Naive thymus-derived CD8-positive, alpha-beta T cell (primary cell): ENCODE measurements at places on chromosomes 16 and 17. TPM values are rescaled to one million over a fixed set of nuclear protein-coding genes. Genes with fewer than 3 reads are reported as not detected.

GRCh38 chr17:39579318-39580081, 28.2 kb downstream of the NEUROD2 start:
- no peak overlapping the region for H3K27ac ChIP-seq
- H3K4me3 ChIP-seq = no peak overlapping the region
- peaks cover 5% of the 10 kb centered on the region for H3K36me3 ChIP-seq
- DNase-seq = no peak
- H3K27me3 ChIP-seq = peaks cover 9% of the 10 kb centered on the region
- H3K4me1 ChIP-seq = no peaks in the 10 kb centered on the region

DNA sequence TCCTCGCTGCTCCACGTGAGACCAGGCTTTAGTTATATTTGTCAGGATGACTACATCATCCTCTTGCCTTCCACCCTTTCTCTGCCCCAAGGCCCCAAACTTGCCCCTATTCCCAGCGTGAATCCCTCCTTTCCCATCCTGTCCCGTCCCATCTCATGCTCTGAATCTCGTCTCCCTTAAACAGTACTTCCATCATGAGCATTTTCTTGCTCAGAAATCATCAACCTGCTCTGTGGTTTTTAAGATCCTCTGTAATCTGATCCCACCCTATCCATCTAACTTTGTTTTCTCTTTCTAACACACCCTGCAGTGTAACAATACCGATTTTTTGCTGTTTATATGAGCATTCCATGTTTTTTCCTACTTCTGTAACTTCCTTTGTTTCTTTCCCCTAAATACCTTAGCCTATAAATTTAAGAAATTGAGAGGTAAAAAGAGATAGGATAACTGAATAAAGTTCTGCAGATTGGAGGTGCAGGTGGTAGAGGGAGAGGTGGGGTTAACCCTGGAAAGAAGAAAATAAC, 39.7 kb downstream of the MRTFB start:
- H3K27ac ChIP-seq = peak overlapping the region; percentile 1
- no peaks in the 10 kb centered on the region for H3K27me3 ChIP-seq
- H3K36me3 ChIP-seq = no peaks in the 10 kb centered on the region
- peaks cover 66% of the 10 kb centered on the region for H3K4me1 ChIP-seq

DNA sequence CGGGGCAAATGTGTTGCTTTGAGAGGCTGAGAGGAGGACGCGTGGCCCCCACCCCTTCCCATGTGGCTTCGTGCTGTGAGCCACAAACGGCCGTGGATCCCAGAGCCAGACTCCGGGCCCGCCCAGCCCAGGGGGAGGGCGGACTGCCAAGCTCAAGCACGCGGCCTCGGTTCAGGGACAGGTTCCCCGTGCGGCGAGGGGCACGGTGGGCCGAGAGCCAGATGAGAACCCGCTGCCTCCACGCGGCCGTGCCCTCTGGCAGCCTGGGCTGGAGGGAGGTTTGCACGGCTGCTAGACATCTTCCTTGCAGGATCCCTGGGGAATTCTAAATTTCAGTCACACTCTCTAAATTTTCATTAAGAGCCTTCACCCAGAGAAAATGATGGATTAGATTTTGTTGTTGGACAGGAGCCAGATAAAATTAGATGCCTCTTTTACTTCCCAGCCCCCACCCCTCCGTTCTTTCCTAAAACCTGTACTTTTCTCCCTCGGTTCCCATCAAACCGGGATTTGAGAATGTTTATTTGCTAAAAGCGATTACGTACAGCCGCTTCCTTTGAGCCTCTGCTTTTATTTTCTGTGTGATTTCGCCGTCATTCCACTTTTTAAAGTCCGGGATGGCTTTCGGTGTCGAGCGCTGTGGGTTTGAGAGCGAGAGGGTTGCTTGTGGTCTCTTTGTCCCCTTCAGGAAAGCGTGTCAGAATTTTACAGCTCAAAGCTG, 25.0 kb upstream of the GNG13 start:
- no peaks in the 10 kb centered on the region for H3K4me1 ChIP-seq
- H3K4me3 ChIP-seq = no peak overlapping the region
- DNase-seq = no peak
- H3K27me3 ChIP-seq = peaks cover 8% of the 10 kb centered on the region

GRCh38 chr17:41392278-41392677, 5.1 kb downstream of the KRT31 start:
- H3K27me3 ChIP-seq = peaks cover 2% of the 10 kb centered on the region
- H3K27ac ChIP-seq = no peak overlapping the region
- no peak for DNase-seq
- no peaks in the 10 kb centered on the region for H3K4me1 ChIP-seq
- H3K36me3 ChIP-seq = peaks cover 6% of the 10 kb centered on the region

DNA sequence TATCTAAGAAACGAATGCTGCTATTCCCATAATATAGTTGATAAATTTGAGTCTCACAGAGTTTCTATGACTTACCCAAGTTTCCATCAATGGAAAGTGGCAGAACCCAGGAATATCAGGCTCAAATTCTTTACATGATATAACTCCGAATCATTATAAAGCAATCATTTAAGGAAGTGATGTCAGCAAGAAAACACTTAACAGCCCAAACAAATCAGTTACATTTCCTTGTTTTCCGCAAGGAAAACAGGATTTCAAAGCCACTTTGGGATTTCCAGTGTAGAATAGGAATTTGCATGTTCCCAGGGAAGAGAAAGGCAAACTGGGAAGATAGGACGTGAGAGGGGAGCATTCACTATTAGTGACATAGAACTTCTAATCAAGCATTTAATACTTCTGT, 311.4 kb upstream of the GOT2 start:
- H3K4me1 ChIP-seq = no peaks in the 10 kb centered on the region
- no peak overlapping the region for H3K4me3 ChIP-seq
- no peaks in the 10 kb centered on the region for H3K36me3 ChIP-seq
- no peaks in the 10 kb centered on the region for H3K27me3 ChIP-seq

Gene TBX2
- total RNA-seq = not detected

Gene ZNF48
- 14.3 TPM for total RNA-seq

DNA sequence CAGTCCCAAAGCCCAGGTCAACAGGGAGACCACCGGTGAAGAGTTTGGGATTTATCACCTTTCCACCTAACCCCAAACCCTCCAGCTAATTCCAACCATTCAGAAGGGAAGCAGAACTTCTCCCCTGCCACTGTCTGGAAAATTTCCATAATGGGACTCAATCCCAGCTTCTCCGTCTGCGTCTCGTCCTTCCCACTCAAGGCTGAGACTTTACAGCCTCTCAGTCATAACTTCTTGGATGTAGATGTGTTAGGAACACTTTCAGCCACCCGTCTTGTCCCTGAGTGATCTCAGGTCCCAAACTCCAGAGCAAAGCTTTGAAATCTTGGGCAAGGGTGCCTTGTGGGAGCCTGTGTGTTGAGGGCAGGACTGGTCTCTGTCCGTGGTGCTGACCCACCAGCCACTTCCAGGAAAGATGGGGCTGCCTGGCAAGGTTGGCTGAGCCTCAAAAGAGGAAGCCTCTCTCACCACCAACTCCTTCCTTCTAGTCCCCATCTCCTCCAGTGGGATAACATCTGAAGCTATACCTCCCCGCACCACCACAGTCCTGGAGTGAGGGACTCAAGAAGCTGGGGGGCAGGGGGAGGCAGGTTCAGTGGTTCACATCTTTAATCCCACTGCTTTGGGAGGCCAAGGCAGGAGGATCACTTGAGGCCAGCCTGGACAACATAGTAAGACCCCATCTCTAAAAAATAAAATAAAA, 9.3 kb downstream of the GAS2L2 start:
- H3K27ac ChIP-seq = no peak overlapping the region
- H3K27me3 ChIP-seq = peaks cover 29% of the 10 kb centered on the region
- no peaks in the 10 kb centered on the region for H3K36me3 ChIP-seq
- H3K4me3 ChIP-seq = no peak overlapping the region
- H3K4me1 ChIP-seq = peaks cover 11% of the 10 kb centered on the region

GRCh38 chr17:55760643-55761355, 9.9 kb downstream of the PCTP start:
- no peaks in the 10 kb centered on the region for H3K27me3 ChIP-seq
- no peaks in the 10 kb centered on the region for H3K36me3 ChIP-seq
- no peak overlapping the region for H3K27ac ChIP-seq

- no peak overlapping the region for H3K4me3 ChIP-seq
- no peaks in the 10 kb centered on the region for H3K4me1 ChIP-seq
- peaks cover 47% of the 10 kb centered on the region for H3K27me3 ChIP-seq
- H3K36me3 ChIP-seq = peaks cover 25% of the 10 kb centered on the region
- no peak for DNase-seq
Measured at GRCh38 chr17:66939461-66940114, 24.9 kb upstream of the CACNG4 start.

- DNase-seq = no peak
- H3K4me1 ChIP-seq = peaks cover 5% of the 10 kb centered on the region
- no peak overlapping the region for H3K27ac ChIP-seq
- no peak overlapping the region for H3K4me3 ChIP-seq
- no peaks in the 10 kb centered on the region for H3K27me3 ChIP-seq
Measured at GRCh38 chr17:63070031-63070430, 104.0 kb downstream of the TANC2 start.

DNA sequence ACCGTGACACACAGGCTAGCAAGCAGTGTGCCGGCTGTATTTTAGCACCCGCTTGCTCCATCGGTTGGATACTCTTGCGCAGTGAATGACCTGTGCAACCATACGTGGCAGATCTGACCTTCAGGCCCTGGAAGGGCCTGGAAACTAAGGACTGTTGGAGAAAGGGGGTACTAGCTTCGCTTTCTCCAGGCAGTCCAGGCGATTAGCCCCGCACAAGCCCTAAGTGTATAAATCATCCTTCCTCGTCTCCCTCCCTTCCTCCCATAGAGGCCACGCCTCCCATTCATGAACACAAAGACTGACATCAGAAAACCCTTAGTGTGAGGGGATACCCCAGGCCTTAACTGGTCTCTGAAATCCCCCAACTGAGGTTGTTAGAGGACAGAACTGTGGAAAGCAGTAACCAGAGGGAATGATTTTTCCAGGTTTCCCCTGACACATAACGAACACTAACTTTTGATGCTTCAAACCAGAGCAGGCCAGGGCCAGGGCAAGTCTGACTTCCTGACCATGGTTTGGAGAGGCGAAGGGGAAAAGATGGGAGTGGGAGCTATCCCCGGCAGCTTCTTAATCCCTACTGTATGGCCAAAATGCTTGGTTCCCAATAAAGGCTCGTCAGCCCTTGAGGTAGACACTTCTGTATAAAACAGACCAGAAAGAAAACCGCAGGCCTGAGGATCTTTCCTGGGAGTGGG, 1.4 kb upstream of the DYNLL2 start:
- DNase-seq = no peak
- peak overlapping the region; percentile 26 for H3K27ac ChIP-seq
- H3K4me3 ChIP-seq = peak overlapping the region; percentile 76
- H3K36me3 ChIP-seq = no peaks in the 10 kb centered on the region
- H3K4me1 ChIP-seq = peaks cover 22% of the 10 kb centered on the region
- no peaks in the 10 kb centered on the region for H3K27me3 ChIP-seq

DNA sequence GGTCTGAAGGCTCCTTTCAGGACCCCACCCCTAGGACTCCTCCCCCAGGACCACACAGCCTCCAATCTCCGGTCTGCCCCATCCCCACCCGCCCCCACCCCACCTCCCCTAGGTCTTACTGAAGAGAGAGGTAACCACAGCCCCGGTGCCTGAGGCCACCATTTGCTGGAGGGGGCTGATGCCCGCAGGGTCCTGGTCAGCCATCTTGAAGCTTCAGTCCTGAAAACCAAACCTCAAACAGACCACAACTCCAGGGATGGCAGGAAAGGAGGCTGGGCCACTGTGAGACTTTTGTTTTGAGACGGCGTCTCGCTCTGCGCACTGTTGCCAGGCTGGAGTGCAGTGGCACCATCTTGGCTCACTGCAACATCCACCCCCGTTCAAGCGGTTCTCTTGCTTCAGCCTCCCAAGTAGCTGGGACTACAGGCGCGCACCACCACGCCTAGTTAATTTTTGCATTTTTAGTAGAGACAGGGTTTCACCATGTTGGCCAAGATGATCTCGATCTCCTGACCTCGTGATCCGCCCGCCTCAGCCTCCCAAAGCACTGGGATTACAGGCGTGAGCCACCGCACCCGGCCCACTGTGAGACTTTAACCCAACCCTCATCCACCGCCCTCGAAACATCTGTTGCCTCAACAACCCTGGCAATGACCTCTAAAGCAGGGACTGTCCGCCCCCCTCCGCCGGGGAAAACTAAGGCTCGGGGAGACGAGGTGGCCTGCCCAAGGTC, 1.1 kb downstream of the SLC25A39 start:
- H3K4me1 ChIP-seq = peaks cover 42% of the 10 kb centered on the region
- no peaks in the 10 kb centered on the region for H3K36me3 ChIP-seq
- H3K4me3 ChIP-seq = peak overlapping the region; percentile 85
- no peaks in the 10 kb centered on the region for H3K27me3 ChIP-seq
- no peak for DNase-seq

- peaks cover 11% of the 10 kb centered on the region for H3K4me1 ChIP-seq
- DNase-seq = no peak
- H3K27ac ChIP-seq = peak overlapping the region; percentile 65
- H3K27me3 ChIP-seq = no peaks in the 10 kb centered on the region
- H3K36me3 ChIP-seq = no peaks in the 10 kb centered on the region
- no peak overlapping the region for H3K4me3 ChIP-seq
Measured at GRCh38 chr17:78917451-78918275, 7.5 kb downstream of the TIMP2 start.

Gene FOXN1
- not detected for total RNA-seq

Gene GJC1
- total RNA-seq = not detected
